CD4-positive, alpha-beta T cell treated with Interleukin-15 for 1 hour (primary cell): ENCODE measurements at places on chromosomes 4 and X.

- DNase-seq: no peak
Observed at GRCh38 chr4:150332086-150332485, 249.9 kb upstream of the MAB21L2 start.

DNA sequence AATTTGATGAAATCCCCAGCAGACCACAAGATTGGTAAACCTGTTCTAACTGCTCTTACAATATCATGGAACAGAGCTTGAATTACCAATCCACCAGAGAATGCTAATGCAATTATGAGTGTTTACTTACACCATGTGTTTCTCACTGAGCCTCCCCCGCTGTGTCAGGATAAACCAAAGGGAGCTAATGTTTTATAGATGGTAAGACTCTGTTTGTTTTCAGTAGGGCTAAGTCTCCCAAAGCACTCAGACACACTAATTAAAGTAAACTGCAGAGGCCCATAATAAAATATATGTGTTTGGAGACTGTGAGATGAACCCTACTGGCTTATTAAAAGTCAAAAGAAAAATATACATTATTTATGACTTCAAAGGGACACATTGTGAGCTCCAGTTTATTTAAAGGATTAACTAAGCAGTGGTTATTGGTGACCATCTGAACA, 261.7 kb upstream of the FAM241A start:
- no peak for DNase-seq

DNA sequence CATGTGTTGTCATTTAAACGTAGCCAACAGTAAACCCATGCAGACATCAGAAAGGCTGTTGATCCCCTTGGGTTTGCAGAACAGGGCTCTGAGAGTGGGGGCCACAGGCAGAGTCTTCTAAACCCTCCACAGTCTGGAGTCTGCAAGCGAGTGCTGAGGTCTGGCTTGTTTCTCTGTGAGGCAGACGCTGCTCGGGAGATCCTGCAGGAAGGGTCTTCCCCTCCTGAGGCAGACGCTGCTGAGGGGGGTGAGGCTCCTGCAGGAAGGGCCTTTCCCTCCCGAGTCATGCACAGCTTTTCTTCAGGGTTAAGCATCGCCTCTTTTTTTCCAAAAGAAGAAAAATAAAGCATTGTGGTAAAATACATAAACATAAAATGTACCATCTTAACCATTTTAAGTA, 17.1 kb upstream of the PDE6B start:
- DNase-seq: no peak

GRCh38 chr4:8850830-8851188, 20.8 kb downstream of the HMX1 start:
- DNase-seq: peak; percentile 16

GRCh38 chr4:185137233-185137925, 5.7 kb upstream of the SLC25A4 start:
- DNase-seq: no peak

DNA sequence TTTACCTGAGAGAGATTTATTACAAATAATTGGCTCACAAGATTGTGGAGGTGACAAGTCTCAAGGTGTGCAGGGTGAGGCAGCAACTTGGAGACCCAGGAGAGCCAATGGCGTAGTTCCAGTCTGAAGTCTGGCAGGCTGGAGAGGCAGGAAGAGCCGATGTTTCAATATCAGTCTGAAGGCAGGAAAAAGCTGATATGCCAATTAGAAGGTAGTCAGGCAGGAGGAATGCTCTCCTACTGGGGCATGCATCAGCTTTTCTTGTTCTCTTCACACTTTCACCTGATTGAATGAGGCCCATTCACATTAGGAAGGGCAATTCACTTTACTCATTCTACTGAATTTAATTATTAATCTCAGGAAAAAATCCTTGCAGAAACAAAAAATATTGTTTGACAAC, 1351.7 kb upstream of the ADGRL3 start:
- no peak for DNase-seq

DNA sequence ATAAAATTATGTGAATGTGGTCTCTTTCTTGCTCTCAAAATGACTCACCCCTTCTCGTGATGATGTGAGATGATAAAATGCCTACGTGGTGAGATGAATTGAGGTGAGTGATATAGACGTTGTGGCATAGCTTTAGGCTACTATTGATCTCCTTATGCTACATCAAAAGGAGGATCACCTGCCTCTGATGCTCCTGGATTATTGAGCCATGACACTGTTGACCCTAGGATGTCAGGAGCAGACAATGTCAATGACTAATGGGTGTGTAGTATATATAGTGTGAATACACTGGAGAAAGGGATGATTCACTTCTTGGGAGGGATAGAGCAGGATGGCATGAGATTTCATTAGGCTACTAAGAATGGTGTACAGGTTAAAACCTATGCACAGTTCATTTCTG, 210.7 kb upstream of the PRPS2 start:
- no peak for DNase-seq

DNA sequence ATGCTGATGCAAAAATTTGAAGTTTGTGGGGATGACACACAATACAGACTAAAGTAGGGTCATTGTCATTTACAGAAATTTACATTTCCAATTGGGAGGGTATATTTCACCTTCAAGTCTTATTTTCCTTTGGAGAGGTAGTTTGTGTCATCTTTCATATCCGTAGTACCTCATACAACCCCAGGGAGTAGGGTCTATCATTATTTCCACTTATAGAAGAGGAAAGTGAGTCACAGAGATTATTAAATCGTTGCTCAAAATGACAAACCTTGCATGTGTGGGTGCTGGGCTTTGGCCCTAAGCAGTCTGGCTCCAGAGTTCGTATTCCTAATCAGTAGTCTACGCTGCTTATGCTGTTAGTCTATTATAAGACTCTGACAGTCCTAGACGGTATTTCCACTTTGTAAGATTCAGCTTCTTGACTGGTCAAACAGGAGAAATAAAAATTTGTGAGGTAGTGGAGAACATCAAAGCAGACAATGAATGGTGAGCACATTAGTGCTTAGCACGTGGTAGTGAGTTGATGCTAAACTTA, 516.5 kb downstream of the PCDH7 start:
- no peak for DNase-seq

- no peak for DNase-seq
Observed at GRCh38 chrX:98480606-98481005, 1596.9 kb downstream of the RPA4 start.
